ENCODE measurements at places on chromosomes 7 and 10. TPM values are rescaled to one million over a fixed set of nuclear protein-coding genes. Genes with fewer than 3 reads are reported as not detected.

ELFN1 gene
- total RNA-seq: 1.5 TPM

MAP3K8 gene
- 0.87 TPM for total RNA-seq

ZNF488 gene
- total RNA-seq: not detected

AOAH gene
- total RNA-seq: 0.64 TPM

TBL2 gene
- total RNA-seq: 43.4 TPM

INHBA gene
- 20.2 TPM for total RNA-seq

TRIM56 gene
- total RNA-seq: 23.5 TPM

CCDC146 gene
- total RNA-seq: 1.2 TPM

LRRN3 gene
- total RNA-seq: 0.76 TPM

GRCh38 chr7:76238326-76238725 is 36.6 kb downstream of the SRRM3 start:
- DNase-seq: no peak

DNA sequence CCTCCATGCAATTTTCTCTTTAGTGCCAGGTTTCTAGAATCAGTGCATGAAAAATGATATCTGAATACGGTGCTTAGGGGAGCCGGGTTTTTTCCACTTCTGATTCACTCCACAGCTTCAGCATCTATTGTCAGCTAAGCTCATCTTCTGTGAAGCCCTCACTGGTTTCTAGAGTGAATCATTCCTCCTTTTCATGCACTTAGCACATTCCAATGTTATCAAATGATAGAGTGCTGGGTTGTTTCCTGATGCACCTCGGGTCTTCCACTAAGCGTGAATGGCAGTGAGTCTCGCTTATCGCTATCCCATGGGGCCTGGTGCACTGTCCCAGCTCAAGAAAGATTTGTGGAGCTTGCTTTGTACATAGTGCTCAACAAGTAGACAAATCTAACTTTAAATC is 170.9 kb upstream of the RHEB start:
- DNase-seq: no peak

DNA sequence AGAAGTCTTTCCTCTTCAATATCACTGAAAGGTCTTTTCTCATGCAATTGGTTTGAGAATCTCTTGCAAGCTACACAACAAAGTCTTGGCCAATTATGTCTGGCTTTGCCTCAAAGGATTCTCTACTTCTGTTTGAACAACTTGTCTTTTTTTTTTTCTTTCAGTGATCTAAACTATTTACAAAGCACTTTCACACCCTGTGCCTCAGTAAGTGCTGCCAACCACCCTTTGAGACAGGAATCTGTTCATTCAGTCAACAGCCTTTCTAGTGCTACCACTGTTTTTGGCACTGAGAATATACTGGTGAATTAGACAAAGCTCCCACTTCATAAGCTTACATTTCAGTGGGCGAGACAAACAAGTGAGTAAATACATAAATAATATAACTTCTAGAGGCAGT is 26.9 kb upstream of the SDK1 start:
- DNase-seq: no peak

DNA sequence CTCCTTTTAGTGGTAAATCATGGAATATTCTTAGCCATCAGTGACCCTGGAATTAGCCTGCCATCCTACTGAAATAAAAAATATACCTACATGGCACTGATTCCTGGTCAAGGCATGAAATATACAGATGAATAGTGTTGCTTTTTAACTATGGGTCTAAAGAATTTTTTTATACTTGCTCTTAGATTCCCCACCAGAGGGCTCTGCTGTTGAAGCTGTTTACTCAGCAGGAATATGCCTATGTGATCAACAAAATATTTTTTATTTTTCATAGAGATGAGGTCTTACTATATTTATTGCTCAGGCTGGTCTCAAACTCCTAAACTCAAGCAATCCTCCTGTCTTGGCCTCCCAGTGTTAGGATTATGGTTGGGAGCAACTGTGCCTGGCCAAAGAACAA is 13.5 kb downstream of the ZC3HC1 start:
- DNase-seq: no peak

GRCh38 chr7:157355784-157356511 is 19.1 kb downstream of the DNAJB6 start:
- DNase-seq: no peak

GRCh38 chr7:23264916-23265458 is 18.4 kb downstream of the GPNMB start:
- DNase-seq: no peak

DNA sequence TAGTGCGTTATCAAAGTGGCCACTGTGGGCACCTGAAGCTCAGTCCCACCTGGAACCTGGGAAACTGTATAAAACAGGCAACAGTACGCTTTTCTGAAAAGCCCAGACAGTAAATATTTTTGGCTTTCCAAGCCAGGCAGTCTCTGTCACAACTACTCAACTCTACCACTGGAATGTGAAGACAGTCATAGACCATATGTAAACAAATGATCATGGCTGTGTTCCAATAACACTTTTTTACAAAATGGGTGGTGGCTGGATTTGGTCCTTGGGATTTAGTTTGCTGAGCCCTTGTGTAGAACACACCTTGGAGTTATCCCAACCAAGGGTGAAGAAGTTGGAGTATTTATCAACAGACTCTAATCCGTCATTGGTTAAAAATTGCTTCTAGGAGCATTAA is 259.9 kb downstream of the SKIDA1 start:
- DNase-seq: no peak

GRCh38 chr7:156073366-156074052 is 261.2 kb upstream of the SHH start:
- DNase-seq: no peak

DNA sequence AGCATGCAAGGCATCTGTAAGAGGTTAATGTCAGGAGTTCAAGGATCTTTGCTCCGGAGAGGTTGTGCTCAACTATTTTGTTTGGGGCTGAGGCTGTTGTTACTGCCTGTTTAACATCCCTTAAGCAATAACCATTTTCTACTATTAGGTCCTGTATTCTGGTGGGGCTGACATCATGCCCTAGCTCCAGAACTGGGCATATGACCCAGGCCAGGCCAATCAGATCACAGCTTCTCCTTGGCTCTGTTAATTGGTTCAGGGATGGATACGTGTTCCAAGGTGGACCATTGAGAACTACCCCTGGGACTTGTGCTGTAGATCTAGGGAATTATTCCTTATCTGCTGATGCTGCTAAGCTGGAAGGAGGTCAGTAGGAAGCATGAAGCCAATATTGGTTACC is 67.0 kb downstream of the SYPL1 start:
- DNase-seq: no peak

DNA sequence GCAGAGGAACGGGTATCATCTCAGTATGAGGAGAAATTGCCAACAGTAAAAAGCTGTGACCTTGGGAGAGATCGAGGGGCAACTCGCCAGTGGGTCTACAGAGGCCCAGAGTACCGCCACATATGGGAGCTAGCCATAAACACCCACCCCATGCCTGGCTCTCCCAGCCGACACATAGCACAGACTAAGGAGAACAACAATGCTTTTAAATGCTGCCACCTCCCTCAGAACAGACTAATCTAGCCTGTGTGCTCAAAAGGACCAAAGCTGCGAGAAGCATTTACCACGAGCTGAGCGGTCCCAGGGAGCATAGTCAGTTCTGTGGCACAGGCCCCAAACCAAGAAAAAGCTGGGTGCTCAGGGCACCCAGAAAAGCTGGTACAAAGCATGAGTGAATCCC is 73.3 kb downstream of the LSM5 start:
- DNase-seq: no peak

GRCh38 chr7:70402069-70402468 is 729.9 kb upstream of the GALNT17 start:
- no peak for DNase-seq

DNA sequence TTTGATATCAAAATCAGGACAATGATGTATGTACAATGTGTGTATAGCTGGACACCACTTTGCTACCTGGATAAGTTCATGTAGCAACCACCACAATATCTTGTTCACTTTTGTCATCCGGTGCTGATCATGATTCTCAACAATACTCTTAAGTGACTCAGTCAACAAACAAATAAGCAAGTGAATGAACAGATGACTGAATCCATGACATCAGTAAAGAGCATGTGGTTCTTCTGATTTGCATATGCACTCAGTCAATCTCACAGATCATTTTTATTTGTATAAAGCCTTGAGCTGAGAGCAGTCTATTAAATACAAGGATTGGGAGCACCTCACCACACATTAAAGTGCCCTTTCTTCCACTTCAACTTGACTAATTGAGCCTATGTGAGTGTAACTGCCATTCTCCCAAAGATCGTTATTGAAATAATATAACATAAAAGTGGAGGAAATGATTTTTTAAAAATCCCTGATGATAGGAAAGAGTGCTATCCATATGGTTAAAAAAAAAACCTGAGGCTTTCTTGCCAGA is 69.5 kb downstream of the NPSR1 start:
- no peak for DNase-seq

DNA sequence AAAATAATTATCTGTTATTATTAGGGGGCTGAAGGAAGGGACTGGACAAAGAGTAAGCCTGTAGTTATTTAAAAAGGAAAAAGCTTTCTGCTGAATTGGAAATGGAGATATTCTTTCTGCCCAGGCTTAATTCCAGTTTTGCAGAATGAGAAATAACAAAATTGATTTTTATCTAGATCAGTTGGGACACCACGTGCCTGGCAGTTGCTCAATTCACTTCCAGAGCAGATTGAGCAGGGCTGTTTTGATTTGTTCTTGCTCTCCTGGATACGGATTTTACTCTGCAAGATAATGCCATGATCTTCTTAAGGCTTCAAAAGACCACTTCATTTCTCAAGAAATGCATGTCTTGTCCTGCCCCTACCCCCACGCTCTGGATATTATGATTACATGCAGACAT is 524.3 kb downstream of the TCERG1L start:
- DNase-seq: no peak

DNA sequence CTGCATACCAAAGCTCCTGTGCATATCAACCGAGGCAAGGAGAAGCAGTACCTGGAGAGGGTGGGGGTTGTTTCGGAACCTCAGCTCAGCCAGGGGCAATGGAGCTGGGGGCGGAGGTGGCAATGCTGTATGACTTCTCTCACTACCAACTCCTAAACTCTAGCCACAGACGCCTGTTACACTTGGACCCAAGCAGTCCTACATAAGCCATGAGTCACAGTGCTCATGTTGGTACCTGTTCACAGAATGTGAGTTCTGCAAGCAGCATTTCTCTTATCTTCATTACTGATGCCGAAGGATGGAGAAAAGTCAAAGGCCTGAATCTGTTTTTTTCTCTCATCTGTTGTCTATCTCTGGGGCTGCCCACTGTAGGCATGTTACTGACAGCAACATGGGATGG is 3.2 kb upstream of the RAB18 start:
- DNase-seq: no peak

DNA sequence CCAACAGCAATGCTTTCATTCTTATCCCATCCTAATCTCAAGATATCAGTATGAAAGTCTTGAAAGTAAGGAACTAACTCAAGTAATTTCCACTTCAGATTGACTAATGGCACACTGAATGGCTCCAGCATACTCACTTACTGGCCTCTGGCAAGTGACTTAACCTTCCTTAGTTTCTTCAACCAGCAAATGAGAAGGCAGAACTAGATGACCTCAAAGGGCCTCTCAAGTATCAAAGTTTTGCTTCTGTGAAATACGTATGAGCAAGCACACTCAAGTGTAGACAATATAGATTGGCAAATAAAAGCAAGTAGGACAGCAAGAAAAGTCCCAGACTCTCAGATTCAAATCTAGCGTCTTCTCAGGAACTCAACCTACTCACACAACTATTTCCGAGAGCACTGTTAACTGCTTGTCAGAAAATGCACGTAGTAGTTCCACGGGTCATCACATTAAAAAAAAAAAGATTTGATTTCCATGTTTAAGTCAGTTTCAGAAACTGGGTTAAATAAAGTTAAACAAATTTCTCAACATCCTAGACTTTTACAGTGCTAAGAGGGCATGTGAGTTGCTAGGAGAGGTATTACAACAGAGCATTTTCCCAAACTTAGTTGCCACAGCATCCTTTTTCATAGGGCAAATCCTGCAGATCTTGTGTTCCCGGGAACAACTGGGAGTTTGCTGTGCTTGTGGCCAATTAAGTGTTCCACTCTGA is 276.9 kb upstream of the KLF14 start:
- no peak for DNase-seq

DNA sequence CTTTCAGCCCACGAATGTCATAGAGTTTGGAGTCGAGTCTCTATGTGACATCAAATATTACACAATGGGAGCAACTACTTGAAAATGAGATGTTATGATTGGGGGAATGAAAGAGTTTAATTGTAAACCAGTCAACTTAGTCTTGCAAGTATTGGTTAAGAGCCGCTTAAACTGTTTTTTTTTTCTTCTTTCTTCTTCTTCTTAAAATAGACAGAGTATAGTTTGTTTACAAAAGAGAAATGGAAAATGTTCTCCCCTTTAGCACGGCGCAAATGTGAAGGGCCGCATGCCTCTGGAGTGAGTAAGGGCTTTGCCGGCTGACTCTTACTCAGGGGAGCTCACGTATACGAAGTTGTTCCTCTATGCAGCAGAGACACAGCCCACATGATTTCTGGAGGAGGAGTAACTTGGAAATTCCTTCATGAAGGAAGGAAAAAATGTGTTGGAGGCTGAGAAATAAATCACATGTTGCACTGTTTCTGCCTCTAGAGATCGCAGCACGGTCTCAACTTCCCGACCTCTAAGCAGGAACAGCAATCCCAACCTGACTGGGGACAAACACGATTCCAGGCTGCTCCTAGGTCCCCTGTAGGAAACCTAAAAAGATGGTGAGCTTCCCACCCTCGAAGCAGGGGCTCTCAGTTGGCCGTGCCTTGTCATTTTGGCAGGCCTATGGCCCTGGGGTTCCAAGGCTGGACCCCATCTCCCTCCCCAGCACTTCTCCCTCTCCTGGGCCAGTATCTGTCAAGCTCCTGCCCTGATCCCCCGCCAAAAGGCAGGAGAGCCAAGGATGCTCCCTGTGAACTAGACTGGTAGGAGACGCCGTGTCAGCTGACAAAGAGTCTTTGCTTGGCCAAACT is 44.8 kb downstream of the MYOF start:
- no peak for DNase-seq

- no peak for DNase-seq
Observed at GRCh38 chr7:133978502-133979295, 148.4 kb upstream of the LRGUK start.

DNA sequence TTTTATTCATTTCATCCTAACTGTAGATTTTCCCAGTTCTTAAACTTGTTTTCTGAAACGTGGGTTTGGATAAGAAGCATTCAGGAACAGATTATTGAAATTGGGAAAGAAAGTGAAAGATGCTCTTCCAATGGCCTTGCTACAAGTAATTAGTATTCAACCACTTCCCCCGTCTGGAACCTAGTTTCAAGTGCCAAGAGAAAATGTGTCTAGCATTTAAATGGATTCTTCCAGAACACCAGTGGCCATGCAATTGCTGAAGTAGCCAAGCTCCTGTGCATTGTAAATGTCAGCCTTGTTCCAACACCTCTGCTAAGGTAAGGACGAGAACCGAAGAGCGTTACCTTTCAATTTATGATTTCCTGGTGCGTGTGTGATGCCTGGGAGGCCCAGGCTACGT is 68.2 kb downstream of the PFKFB3 start:
- DNase-seq: no peak

Data from glomerular endothelial cell (primary cell).